ENCODE measurements at places on chromosomes 2 and 18.

GRCh38 chr2:86603905-86604304 is 19.8 kb downstream of the RNF103 start:
- H3K4me1 ChIP-seq, result no peaks in the 10 kb centered on the region
- no peak for DNase-seq
- H3K36me3 ChIP-seq, result peaks cover 14% of the 10 kb centered on the region
- H3K27me3 ChIP-seq, result peaks cover 2% of the 10 kb centered on the region

DNA sequence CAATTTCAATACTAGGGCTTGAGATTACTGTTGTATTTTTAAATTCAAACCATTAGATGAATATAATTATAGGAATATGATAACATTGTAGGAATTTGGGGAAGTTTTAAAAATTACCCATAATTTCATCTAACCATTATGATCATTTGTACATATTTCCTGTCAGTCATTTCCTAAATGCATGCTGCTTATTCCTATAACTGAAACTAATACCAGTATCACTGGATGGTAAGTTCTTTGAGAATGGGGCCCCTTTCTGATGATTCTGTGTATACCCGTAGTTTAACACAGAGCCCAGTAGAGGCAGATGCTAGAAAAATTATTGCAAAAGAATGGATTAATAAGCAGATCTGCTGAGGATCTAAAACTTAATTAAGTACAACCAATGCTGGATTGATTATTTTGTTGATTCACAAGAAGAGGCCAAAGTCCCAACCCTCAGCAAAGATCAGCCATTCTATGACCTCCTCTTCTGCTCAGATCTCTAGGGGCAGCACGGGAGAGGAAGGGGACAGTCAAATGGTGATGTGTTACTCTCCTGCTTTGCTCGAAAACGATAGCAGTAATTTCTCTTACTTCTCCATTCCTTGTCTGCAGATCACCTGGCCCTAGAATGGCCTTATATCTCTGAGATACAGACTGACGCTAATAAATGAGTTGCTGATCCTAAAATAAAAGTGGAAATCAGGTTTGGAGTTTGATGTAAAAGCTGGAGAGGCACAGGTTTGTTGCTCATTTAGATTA is 69.5 kb upstream of the PELI1 start:
- H3K4me3 ChIP-seq, result no peak overlapping the region
- H3K36me3 ChIP-seq, result no peaks in the 10 kb centered on the region
- no peaks in the 10 kb centered on the region for H3K4me1 ChIP-seq
- H3K27me3 ChIP-seq, result no peaks in the 10 kb centered on the region
- H3K27ac ChIP-seq, result no peak overlapping the region
- DNase-seq, result no peak

DNA sequence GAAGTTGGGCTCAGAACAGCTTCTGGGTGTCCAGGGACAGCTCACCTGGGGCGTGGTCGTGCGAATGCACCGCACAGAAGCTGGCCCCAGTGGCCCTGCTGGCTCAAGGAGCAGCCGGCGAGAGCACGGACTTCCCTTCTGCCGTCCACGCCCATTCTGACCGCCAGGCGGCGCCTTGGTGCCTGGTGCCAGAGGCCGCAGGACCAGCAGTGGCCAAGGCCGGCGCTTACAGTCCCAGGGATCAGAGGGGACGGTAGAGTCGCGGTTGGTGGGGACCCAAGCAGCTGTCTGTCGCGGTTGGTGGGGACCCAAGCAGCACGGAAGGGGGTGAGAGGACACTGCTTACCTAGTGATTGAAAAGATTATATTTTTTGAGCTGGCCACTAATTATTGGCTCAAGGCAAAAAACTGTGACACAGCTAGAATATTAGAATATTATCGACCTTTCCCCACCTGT is 25.7 kb downstream of the NPPC start:
- no peak overlapping the region for H3K4me3 ChIP-seq
- no peaks in the 10 kb centered on the region for H3K36me3 ChIP-seq
- DNase-seq, result peak; percentile 98
- H3K27ac ChIP-seq, result no peak overlapping the region

DNA sequence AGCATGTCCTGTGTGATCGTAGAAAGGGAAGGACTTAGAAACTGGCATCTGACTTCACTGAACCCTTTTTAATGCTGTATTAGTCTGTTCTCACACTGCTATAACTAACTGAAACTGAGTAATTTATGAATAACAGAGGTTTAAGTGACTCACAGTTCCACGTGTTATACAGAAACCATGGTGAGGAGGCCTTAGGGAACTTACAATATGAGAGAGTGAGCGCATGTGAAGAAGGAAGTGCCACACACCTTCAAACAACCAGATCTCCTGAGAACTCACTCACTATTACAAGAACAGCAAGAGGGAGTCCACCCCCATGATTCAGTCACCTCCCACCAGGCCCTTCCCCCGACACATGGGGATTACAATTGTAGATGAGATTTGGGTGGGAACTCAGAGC is 811.3 kb downstream of the CPS1 start:
- no peaks in the 10 kb centered on the region for H3K27me3 ChIP-seq
- peaks cover 3% of the 10 kb centered on the region for H3K4me1 ChIP-seq
- H3K4me3 ChIP-seq, result no peak overlapping the region
- no peaks in the 10 kb centered on the region for H3K36me3 ChIP-seq
- DNase-seq, result no peak

GRCh38 chr2:69177785-69178636 is 165.0 kb downstream of the ANTXR1 start:
- peak overlapping the region; percentile 64 for H3K4me3 ChIP-seq
- peak overlapping the region; percentile 91 for H3K27ac ChIP-seq
- peaks cover 15% of the 10 kb centered on the region for H3K4me1 ChIP-seq
- peaks cover 4% of the 10 kb centered on the region for H3K36me3 ChIP-seq

- H3K27ac ChIP-seq, result no peak overlapping the region
- DNase-seq, result no peak
- no peaks in the 10 kb centered on the region for H3K4me1 ChIP-seq
- no peak overlapping the region for H3K4me3 ChIP-seq
Observed at GRCh38 chr2:229118336-229118735, 152.8 kb downstream of the PID1 start.

DNA sequence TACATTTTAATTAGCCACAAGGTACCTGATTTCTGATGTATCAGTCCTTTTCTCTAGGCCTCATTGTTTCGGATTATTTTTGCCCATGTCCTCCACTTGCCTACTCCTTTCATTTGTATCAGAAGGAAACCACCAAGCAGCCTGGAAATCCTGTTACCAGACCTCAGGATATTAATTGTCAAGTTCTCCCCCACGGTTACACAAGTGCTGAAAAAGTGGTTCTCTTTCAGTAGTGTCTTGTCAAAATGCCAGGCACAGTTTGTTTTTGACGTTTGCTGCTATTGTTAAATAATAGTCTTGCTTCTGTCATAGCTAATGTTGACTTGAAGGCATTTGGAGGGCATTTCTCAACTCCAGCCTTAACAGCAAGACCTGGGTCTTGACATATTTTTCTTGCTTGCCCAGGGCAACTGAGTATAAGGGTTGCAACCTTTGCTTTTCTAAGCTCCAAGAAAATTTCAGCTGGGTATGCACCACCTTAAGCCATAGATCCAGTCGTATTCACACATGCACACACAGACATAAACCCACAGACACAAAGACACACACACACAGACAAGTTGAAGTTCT is 31.0 kb downstream of the INSIG2 start:
- peak overlapping the region; percentile 34 for H3K4me3 ChIP-seq
- DNase-seq, result no peak
- H3K4me1 ChIP-seq, result peaks cover 28% of the 10 kb centered on the region
- H3K27me3 ChIP-seq, result no peaks in the 10 kb centered on the region

DNA sequence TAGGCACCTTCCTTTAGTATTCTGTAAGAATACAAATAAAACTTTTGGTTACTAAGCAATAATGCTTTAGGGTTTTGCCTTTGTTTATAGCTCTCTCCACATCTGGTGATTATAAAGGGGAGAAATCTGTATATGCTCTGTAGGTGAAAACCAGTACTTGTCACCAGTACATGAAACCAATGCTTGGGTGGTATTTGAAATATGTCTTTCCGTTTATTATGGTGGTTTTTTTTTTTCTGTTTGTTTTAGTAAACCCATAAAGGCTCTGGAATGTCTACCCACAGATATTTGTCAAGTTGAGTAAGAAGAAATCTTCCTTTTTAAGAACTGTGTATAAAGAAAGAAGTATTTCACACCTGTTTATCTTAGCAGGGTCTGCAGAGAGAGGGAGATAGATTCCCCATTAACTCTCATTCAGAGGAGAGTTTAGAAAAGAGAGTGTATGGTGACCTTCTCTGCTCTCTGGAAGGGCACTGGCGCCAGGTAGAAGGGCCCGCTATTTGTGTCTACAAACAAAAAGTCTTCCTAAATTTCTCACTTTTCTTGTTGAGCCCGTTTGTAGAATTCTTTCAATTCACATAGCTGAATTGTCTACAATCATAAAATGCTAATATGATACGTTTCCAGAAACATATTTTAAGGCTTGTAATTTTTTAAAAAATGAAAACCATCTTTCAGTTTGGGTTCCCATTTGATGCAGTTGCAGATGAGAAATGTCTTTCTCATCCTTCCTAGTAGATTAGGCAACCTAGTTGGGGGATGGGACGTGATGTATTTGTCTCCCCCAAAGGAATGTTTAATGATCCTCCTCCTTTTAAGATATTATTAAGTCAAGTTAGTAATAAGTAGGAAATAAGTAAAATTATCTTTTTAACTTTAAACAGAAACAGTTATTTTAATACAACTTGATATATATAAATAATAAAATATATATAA is 33.9 kb downstream of the MAP3K20 start:
- peaks cover 6% of the 10 kb centered on the region for H3K4me1 ChIP-seq
- no peak overlapping the region for H3K27ac ChIP-seq
- no peaks in the 10 kb centered on the region for H3K36me3 ChIP-seq
- DNase-seq, result no peak
- H3K4me3 ChIP-seq, result no peak overlapping the region

GRCh38 chr2:230669386-230669950 is 43.2 kb upstream of the CAB39 start:
- DNase-seq, result no peak
- H3K4me1 ChIP-seq, result peaks cover 6% of the 10 kb centered on the region
- peaks cover 3% of the 10 kb centered on the region for H3K27me3 ChIP-seq
- H3K36me3 ChIP-seq, result no peaks in the 10 kb centered on the region

DNA sequence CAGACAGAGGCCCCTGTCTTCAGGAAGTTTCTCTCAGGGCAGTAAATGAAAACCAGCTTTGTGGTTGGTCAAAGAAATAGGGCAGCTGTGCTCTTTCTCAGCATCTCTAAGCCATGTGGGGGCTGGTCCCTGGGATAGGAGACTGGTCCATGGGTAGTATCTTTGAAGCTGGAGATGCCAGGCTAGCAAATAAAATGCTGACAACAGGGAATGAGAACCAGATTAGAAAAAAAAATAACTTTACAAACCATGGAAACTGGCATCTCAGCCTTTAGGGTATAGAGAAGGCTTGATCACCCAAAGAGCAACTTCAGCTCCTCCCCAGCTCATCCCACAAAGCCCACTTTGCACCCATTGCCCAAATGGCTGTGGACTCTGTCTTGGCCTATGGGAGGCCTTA is 138.1 kb downstream of the TTC32 start:
- H3K36me3 ChIP-seq, result no peaks in the 10 kb centered on the region
- H3K27me3 ChIP-seq, result no peaks in the 10 kb centered on the region
- H3K4me1 ChIP-seq, result no peaks in the 10 kb centered on the region
- H3K4me3 ChIP-seq, result no peak overlapping the region
- H3K27ac ChIP-seq, result no peak overlapping the region

DNA sequence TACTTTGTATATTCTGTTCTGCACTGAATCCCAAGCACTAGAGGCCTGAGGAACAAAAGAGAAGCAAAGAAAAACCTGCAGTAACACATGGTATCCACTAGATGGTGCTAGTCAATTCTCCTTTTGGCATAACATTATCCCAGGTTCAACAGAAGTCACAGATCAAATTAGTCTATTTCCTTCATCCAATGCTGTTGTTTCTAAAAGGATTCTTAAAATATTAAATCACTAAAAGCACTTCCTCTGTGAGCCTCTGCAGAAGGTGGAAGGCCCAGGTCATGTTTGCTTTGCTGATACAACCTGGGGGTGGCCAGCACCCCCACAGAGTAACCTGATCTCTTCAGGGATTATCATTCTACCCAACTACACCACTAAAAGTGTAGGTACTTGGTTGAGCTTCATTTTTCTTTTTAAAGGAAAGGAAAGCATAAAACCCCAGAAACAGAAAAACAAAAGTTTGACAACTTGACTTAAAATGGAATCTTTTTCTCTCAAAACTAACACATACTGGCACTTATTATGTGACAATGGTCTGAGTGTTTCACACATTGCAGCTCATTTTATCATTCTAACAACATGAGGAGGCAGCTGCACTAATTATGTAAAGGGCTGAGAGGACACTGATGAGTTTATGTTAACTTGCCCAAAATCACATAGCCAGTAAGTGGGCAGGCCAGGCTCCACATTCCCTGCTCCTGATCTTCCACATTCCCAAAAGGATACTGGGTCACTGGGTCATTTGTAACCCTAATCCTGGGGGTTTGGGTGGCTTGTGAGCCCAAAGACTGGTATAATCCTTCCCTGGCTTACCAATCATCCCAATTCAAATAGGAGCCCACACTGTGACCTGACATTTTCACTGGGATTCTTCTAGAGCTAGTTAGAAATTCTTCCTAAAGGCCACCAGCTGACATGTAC is 66.8 kb upstream of the DNER start:
- H3K27ac ChIP-seq, result peak overlapping the region; percentile 34
- H3K27me3 ChIP-seq, result no peaks in the 10 kb centered on the region
- peaks cover 8% of the 10 kb centered on the region for H3K4me1 ChIP-seq
- H3K4me3 ChIP-seq, result no peak overlapping the region
- H3K36me3 ChIP-seq, result peaks cover 40% of the 10 kb centered on the region
- DNase-seq, result no peak

DNA sequence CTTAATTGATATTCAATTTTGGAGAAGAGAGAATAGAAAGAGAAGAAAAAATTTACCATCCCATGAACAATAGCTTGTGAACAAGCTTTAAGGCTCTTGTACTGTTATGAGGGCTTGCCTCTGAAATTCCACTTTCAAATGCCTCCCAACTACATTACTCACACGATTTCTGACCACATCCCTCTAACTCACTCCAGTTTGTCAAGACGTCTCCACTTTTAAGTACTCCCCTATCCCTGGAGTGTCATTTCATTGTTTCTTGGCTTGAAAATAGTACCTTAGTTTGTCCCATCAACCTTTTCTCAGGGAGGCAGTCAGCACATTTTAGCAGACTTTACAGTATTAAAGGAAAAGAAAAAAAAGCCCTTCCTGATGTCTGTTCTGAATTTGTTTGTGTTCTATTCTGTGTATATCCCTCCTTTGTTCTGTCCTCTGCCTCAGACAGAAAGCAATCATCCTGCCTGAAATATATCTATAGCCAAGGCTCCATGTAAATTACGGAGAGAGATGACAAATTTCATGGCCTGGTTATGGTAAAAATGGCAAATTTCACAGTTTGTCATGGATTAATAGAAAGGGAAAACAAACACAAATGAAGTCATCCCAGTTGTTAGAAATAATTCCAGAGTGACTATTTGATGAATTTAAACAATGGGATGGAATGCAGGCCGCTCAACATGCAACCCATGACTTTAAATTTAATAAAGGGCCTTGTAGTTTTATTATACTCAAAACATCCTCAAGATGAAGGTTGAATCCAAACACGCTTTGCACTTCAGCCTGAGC is 228.8 kb downstream of the ETAA1 start:
- no peaks in the 10 kb centered on the region for H3K27me3 ChIP-seq
- no peak for DNase-seq
- peak overlapping the region; percentile 95 for H3K27ac ChIP-seq
- no peaks in the 10 kb centered on the region for H3K36me3 ChIP-seq
- H3K4me3 ChIP-seq, result no peak overlapping the region

GRCh38 chr2:64246962-64247361 is 102.7 kb upstream of the PELI1 start:
- H3K27me3 ChIP-seq, result peaks cover 2% of the 10 kb centered on the region
- H3K4me3 ChIP-seq, result no peak overlapping the region
- H3K27ac ChIP-seq, result no peak overlapping the region

GRCh38 chr2:375270-375955 is 87.5 kb upstream of the ALKAL2 start:
- H3K4me1 ChIP-seq, result no peaks in the 10 kb centered on the region
- no peak overlapping the region for H3K27ac ChIP-seq
- no peak overlapping the region for H3K4me3 ChIP-seq
- no peaks in the 10 kb centered on the region for H3K36me3 ChIP-seq
